MG63 (cell line): ENCODE measurements at places on chromosomes 7 and 10. TPM values are rescaled to one million over a fixed set of nuclear protein-coding genes. Genes with fewer than 3 reads are reported as not detected.

DNA sequence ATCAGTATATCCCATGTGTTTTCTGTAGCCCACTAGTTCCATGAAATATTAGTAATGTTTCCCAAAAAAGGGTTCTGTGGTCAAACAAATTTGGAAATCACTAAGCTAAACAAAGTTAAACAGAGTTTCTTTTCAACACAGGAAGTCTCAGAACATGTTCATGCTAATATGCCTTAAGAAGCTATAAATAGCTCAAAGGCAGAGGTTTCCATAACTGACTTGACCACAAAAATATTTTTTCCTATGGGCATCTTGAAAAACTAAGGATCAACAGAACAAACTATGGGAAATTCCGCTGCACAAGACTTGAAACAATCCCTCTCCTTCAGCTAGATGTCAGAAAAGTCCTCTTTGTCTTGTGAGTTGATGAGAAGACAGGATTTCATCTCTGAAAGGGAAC is 59.7 kb downstream of the SEM1 start:
- DNase-seq = no peak

- peak; percentile 26 for DNase-seq
Observed at GRCh38 chr7:42128703-42129102, 108.3 kb downstream of the GLI3 start.

DNA sequence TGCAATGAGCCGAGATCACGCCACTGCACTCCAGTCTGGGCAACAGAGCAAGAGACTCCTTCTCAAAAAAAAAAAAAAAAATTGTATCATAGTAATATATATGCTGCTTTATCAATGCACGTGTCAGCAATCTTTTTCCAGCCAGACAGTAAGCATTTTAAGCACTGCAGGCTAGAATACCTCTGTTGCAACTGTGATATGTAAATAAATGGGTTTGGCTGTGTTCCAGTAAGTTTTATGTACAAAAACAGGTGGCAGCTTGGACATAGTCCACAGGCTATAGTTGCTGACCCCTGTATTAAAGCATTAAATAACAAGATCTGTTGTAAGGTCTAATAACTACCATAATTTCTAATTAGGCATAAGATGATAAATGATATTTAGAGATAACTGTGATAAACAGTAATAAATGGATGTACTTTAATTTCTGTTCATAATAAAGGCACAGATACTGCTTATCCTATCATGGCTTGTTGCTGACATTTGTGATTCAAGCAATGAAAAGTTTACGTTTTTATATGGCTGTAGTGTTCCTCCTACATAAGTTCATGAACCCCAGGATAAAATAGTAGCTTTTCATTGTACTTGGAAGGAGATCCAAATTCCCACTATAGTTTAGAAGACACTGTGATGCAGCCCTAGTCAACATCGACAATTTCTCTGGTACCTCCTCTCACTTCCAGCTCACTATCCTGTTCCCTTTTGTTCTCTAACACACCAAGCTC is 161.4 kb downstream of the ELMO1 start:
- no peak for DNase-seq

DNA sequence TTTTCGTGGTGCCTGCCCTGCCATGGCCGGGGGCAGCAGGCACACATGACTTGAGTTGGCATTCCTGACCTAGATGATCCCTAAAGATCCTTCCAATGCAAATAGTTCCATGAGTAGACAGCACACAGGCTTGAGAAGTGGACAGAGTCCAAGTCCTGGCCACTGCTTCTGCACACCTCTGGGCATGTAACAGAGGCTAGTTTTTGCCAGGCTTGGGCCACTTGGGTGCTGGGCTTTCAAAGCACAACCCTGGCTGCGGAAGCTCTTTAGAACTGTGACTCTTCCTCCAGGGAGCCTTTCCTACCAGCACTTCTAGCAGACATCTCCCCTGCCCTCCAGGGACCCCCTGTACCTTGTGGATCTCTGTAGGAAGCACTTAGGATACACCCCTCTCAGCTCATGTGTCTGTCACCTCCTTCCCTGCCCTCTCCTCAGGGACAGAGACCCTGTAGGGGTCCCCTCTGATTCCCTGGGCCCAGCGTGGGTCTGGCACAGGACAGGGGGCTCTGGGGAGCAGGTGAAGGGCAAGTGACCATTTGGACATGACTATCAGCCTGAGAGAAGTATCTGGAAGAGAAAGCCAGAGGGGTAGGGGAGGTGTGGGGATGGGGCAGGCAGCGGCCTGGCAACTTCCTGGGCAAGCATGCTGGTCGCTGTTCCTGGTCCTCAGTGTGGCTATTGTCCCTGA is 36.2 kb downstream of the ZCCHC24 start:
- no peak for DNase-seq

GRCh38 chr10:103917302-103918052 is 507 bp downstream of the STN1 start:
- peak; percentile 62 for DNase-seq

- DNase-seq = no peak
Observed at GRCh38 chr10:21146436-21146789, 249.3 kb upstream of the NEBL start.

DNA sequence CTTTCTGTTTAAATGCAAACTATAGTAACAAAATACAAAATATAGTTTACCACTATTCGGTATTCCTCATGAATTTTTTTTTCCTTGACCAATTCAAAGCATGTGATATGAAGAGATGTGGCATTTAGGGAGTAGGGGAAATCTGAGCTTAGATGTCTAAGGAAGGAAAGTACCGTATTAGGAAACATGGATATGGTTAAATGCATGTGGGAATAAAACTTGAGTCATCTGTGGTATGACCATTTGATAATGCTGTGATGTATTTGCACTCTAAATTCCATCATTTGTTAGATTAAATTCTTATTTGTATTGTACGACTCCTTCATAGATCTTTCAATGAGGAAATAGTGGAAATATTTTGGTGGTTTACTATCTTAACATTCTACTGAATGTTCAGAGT is 19.7 kb downstream of the AHR start:
- DNase-seq = no peak

GRCh38 chr7:1270181-1270580 is 37.5 kb downstream of the UNCX start:
- DNase-seq = no peak

DNA sequence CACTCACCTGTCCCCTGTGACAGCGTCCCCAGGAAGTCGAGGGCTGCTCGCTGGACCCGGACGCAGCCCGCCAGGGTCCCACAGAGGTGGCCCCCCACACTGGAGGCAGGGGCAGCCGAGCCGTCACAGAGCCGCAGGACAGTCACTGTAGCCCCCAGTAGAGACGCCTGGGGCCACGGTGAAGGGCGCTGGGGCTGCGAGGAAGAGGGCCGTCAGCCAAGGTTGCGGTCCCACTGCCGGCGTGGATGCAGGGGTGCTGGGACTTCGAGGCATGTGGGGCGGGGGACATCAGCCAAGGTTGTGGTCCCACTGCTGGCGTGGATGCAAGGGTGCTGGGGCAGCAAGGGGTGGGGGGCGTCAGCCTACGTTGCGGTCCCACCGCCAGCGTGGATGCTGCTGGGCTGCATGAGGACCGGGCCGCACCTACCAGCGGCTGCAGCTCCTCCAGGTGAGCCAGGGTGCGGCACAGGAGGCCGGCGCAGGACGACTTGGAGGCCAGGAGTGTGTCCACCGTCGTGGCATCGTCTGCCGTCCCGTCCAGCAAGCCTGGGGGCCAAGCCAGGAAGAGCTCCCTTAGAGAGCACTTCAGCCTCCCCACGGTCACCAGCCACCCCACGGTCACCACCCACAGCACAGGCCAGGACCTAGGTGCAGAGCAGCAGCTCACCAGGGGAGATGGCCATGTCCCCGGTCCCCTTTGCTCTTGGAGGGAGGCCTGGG is 13.9 kb downstream of the BRAT1 start:
- no peak for DNase-seq

DNA sequence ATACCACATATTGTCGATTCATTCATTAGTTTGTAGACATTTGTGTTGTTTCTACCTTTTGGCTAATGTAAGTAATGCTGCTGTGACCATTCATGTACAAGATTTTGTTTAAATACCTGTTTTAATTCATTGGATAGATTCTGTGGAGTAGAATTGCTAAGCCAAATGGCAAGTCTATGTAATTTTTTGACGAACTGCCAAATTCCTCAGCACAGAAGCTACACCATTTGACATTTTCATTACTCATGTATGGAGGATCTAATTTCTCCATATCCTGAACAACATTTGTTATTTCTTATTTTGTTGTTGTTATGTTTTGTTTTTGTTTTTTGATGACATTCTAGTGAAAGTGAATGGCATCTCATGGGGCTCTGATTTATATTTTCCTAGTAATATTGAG is 1351.3 kb upstream of the SORCS1 start:
- no peak for DNase-seq

DNA sequence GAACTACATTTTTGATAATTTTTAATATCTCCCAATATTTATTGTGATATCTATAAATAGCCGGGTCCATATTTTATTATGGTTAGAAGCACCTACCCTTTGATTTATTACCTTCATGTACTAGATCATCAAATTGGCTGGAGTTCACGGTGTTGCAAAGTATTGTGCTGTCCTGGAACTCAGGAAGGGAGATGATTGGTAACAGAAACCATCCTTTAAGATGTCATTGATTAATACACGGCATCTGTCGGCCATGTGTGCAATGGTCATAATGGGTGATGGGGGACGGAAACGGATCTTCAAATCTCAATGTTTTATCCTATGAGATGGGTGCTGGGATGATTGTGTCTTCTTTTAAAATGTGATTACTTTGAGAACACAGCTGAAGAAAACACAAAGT is 157.0 kb downstream of the NEBL start:
- DNase-seq = no peak

DNA sequence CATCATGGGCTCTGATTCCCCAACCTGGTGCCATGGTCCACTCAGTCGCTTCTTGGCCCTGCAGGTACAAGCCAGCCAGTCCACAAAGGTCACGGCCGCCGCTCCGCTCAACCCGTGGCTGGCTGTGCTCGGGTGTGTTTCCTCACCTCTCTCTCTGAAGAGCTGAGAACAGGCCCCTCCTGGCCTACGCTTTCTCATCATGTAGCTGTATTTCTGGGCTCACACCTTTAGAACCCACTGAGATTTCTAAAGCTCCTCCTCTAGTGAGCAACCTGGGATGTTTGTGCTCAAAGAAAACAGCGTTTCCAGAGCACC is 30.2 kb downstream of the PTPRN2 start:
- no peak for DNase-seq

- no peak for DNase-seq
Observed at GRCh38 chr10:18216482-18216881, 76.3 kb downstream of the CACNB2 start.

DNA sequence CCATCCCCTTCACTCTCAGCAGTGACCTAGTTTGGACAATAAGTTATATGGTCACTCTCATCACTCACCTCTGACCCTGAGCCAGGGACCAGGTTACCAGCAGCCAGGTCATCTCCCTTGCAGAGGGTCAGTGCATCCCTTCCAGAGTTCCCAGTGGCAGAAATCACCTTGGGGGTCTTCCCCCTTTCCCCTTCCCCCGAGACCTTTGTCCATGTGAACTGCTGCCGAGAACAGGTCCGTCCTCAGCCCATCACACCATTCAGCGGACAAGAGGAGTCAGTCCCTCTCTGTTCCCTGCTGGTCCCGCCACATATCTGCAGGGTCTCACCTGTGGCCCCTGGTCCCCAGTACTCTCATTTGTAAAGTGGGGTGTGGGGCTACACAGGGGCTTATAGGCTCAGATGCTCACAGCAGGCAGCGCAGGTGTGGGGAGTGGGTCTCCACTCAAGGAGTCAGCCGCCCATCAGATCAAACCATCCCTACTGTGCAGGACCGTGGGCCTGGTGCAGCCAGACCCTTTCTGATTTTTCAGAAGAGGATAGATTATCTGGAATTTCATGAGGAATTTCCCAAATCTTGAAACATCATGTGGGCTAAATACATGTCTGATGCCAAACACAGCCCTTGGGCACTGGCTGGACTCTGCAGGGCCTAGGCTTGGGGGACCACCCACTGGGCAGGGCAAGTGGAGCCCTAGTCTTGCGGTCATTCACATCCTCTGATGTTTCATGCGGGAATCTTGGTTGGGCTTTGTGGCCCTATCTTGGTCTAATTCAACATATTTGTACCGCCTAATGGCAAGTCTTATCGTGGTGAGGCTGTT is 6.5 kb downstream of the DEPP1 start:
- DNase-seq = no peak

- no peak for DNase-seq
Observed at GRCh38 chr7:22842383-22842941, 19.8 kb upstream of the TOMM7 start.

DNA sequence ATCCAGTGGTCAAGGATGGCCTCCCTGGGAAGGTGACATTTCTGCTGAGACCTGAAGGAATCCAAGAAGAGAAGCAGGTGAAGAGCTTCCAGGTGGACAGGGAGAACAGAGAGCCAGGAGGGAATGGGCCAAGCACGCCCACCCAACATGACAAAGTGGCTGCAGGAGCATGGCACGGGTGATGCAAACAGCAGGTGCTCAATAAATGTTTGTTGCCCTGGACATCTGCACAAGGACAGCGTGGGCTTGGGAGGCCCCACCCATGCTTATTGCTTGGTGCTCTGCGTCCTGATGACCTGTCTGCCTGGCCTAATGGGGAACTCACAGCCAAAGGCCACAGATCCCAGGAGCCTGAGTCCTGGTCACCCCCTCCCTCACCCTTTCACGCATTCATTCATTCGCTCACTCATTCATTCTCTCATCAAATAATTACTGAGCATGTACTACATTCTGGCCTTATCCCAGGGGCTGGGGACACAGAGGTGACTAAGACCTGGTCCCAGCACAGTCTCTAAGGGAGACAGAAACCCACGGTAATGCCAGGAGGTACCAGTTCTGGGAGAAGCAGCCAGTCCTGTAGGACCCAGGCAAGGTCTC is 13.1 kb downstream of the RHBDD2 start:
- no peak for DNase-seq

DNA sequence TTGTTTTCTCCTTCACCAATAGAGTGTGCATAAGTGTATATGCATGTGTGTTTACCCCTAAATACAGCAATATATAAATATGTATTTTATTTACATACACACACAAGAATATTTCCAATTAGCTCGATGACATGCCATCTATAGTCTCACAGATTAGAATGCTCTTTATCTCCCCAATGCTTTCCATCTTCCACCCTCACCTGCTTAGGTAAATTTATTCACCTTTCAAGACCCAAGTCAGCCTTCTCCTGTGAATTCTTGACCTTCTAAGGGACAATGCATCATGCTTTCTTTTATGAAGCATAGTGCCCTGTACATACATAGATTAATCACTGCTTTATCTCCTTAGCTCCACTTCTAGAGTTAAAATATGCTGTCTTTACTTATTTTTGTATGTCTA is 49.7 kb downstream of the SEMA3A start:
- DNase-seq = no peak

Gene HPSE2
- total RNA-seq = not detected in 2 replicates

Gene NAPEPLD
- total RNA-seq = 4.8 TPM in 2 replicates

Gene STAG3
- 0.13 TPM in 1 of 2 replicates, not detected in the other for total RNA-seq

Gene PON1
- not detected in 2 replicates for total RNA-seq

Gene NUTM2B
- 0.92 TPM in 1 of 2 replicates, not detected in the other for total RNA-seq

Gene TLX1
- total RNA-seq = not detected in 2 replicates

Gene FAM149B1
- 5.6 and 7.4 TPM in 2 replicates for total RNA-seq

Gene GPR22
- not detected in 2 replicates for total RNA-seq

Gene BBIP1
- total RNA-seq = 13.1 and 28.5 TPM in 2 replicates

Gene ALOX5
- not detected in 2 replicates for total RNA-seq
